ENCODE measurements at places on chromosomes 7 and 10. TPM values are rescaled to one million over a fixed set of nuclear protein-coding genes. Genes with fewer than 3 reads are reported as not detected.

DNA sequence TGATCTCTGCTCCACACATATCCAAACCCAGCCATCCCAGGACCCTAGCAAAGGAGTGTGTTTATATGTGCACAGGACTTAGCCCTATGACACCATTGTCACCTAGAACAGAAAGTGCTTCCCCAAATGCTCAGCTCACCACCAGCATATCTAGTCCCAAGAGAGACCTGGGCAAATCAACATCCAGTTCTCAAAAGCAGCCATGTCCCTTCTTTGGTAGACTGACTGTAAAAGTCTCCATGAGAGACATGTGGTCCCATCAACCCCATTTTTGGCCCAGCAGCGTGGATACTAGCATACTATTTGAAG is 20.9 kb upstream of the ARHGAP22 start:
- DNase-seq = no peak

DNA sequence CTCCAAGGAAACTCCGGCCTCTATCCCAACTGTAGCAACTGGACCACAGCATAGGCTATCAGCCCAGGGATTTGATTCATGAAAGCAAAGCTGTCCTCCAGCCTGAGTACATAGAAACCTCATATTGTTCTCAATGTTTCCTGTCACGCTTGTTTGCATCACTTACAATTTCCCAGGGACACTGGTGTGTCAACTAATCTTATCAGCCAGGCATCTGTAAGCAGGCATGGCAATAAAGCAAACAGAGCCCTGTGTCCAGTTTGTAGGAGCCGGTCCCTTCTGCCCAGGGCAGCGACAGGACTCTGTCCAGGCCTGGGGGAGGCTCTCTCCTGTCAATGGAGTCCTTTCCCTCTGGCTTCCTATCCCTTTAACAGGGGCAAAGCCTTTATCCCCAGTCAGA is 23.0 kb upstream of the CDHR3 start:
- no peak for DNase-seq

DNA sequence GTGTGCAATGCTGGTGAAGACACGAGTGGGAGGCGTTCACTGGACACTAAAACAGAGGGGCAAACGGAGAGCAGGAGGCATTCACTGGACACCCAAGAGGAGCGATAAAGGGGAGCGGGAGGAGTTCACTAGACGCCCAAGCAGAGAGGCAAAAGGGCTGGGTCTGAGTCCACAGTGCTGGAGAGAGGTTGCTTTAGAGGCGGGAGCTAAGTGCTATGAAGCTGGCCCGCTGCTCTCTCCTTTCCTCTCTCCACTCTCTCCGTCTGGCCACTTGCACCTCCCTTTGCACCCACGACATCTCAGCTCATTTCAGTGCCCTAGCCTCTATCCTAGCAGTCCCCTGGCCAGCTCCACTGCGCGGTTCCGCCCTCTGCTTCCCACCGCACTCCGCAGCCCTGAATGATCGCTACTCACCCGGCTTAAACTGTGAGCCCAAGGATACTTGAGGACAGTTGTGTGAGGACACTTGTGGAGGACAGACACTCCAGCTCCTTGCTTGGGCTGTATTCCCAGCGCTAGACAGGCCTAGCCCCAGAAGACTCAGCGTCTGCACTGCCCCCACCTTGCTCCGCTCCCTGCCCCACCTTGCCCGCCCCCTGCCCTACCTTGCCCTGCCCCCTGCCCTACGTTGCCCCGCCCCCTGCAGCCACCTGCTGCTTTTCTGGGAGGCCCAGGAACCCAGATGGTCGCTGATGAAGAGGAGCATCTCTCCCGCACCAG is 78.8 kb upstream of the CPXM2 start:
- DNase-seq = no peak

IGFBP1 gene
- total RNA-seq = not detected

BAMBI gene
- 1.4 TPM for total RNA-seq

GRCh38 chr10:71435571-71436267 is 39.0 kb downstream of the CDH23 start:
- DNase-seq = no peak

DNA sequence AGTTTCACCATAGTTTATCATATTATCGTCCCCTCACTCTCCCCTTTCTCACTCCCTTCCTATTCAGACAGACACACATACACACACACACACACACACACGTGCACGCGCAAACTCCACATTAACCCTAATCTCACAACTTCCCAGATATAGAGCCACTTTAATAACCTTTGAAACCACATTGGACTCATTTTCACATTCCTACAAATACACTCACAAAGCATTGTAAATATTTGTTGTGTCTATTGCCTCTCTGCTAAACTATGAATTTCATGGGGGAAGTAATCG is 433.6 kb downstream of the GRM8 start:
- DNase-seq = no peak

DNA sequence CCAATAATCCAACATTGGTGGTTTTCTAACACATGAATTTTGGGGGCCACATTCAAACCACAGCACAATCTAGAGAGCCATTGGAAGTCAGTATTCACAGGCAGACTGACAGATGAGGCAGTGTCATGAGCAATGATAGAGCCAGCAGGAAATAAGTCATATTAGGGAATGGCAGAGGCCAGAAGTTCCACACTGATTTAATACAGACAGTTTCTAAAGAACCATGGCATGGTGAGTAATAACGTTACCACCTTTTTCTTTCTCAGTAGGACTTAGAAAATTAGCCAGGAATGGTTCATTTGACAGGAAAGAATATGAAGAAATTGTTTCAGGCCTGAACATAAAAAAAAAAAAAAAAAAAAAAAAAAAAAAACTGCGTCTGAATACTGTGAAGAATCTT is 210.3 kb downstream of the GPAM start:
- peak; percentile 10 for DNase-seq

ABCB1 gene
- total RNA-seq = 0.36 TPM

DNA sequence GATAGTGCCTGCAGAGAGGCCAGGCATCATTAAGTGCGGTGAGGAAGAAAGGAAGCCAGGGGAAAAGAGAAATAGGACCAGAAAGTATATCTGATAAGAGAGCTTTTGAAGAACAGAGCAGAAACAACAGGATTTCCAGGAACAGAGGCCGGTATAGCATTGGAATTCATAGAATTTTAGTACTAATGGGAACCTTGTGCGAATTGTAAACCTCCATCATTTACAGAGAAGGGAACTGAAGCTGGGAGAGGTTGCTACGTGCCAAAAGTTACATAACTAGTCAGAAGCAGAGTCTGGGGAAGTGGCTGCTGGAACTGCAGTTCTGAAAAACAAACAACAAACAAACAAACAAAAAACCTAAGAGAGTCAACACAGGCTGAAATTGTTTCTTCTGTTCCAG is 5.4 kb upstream of the ZMYND11 start:
- peak; percentile 43 for DNase-seq
